ENCODE measurements at places on chromosomes 3 and 15.

- peak; percentile 97 for DNase-seq
These were observed 35.8 kb downstream of the CPN2 start for GRCh38 chr3:194315088-194315964.

- no peak for DNase-seq
These were observed 31.7 kb downstream of the SLCO2A1 start for GRCh38 chr3:133997871-133998635.

GRCh38 chr15:74174219-74174957 lies 878 bp downstream of the ISLR start:
- peak; percentile 89 for DNase-seq

- DNase-seq, result no peak
These were observed 357.2 kb downstream of the CLSTN2 start for GRCh38 chr3:140292170-140292569.

- DNase-seq, result peak; percentile 96
These were observed at the start of gene UMPS for GRCh38 chr3:124730129-124730940. UMPS (plus strand) TSS chr3:124730452; CDS start chr3:124730472, 20 bp downstream.

DNA sequence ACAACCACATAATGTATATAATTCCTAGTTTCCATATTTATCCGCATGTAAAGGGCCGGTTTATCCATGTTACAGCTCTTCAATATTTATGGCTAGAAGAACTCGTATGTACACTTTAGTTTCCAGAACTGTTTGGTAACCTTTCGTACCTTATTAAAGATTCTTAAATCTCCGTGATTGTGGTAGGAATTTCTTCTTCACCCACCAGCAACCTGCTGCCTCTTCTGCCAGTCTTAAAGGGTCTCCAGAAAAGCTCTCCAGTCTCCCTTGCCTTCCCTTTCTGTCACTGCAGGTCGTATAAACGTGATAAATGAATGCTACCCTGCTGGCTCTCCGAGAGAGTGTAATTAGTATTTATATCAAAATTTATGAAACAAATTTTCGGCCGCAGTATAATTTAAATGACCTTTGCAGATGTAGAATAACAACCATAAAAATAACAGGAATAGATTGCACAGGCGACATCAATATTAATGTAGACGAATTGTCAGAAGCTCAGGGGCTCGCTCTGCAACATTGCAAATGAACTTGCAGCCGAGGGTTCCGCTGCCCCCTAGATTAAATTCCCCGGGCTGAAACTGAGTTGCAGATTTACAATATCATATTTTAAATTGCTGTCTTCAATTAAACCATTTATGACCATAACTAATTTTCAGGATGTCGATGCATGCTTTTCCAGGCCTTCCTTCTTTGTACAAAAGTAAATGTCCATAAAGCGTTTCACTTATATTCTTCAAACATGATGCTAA lies 5.4 kb downstream of the ZIC1 start:
- DNase-seq, result peak; percentile 66

GRCh38 chr3:4724051-4724629 lies 231.0 kb downstream of the ITPR1 start:
- no peak for DNase-seq

DNA sequence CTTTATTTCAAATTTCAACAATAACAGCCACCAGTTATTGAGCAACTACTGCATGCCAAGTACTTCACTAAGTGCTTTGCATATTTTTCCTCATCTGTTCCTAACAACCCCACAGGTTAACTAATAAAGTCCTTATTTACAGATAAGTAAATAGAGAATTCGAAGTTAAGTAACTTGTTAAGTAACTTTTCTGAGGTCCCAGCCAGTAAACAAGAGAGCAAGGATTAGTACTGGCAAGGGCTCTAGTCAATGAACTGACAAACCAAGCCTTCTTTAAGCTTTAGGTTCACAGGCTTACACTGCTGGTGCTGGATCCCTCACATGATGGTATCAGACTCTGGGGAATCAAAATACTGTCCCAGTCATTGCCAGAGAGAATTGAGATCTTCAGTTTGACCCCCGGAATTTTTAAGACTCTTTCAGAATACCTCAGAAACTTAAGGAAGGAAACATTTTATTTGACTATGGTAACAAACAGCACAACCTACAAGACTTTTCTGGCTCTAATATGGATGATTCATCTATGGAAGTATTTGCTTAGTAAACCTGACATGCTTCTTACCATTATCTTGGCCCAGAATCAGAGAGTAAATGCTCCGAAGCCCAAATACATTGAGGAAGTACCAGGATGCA lies 16.5 kb downstream of the EMC3 start:
- no peak for DNase-seq

DNA sequence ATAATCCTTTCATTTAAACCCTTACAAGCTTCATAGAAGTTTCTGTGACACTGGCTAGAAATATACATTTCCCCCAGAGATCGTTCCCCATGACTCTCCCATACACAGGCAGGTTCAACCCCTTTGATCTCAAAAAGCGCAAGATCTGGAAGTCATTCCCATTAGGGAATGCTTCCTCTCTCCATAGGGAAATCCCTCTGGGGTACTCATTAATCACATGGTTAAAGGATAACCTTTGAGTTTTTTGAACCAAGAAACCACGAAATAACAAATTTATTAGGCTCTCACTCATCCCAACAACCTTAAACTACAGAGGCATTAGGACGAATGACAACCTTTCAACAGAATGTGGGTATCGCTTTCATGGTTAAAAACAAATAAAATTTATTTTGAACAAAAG lies 211.9 kb upstream of the PRICKLE2 start:
- DNase-seq, result no peak

DNA sequence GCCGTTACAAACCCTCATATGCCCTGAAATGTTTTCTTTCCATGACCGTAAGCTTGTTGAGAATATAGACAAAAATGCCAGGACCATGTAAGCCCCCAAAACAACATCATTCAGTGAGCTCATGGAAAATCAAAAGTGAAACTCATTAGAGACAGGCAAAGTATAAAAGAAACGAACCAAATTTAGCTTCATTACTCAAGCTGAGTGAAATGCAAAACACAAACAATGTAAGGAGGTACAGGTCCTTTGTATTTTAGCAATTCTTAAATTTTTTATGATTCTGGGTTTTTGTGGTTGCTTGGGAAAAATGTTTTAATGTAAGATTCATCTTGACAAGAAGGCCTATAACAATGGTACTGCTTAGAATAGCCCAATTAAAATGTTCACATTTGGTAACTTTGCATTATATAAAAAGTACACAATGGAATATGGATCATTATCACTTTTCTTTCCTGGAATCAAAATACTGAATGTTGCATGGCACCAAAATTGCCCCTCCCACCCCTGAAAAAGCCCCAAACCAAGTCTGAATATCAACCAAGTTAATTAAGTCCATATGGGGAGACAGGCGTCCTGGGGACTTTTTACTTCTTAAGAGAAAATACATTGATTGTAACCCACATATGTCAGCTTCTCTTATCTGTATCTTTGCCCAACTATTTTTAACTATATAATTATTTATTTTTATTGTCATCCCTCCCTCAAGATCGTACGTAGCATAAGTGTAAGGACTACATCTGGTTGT lies 247.7 kb upstream of the CDIN1 start:
- DNase-seq, result no peak

DNA sequence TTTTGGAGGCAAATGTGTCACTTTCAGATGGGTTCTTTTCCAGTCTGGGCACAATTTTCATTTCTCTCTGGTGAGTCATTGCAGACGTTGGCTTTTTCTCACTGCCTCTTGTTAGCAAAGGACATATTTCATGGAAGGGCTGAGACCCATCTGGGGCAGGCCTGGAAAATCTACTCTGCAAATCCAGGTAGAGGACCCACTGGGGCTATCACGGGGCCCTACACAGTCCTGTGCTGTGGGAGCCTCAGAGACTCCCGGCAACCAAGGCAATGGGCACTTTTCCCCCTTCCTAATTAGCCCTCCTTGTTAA lies 58.0 kb downstream of the HRH1 start:
- DNase-seq, result no peak

GRCh38 chr3:28947061-28947460 lies 333.8 kb upstream of the RBMS3 start:
- peak; percentile 58 for DNase-seq

DNA sequence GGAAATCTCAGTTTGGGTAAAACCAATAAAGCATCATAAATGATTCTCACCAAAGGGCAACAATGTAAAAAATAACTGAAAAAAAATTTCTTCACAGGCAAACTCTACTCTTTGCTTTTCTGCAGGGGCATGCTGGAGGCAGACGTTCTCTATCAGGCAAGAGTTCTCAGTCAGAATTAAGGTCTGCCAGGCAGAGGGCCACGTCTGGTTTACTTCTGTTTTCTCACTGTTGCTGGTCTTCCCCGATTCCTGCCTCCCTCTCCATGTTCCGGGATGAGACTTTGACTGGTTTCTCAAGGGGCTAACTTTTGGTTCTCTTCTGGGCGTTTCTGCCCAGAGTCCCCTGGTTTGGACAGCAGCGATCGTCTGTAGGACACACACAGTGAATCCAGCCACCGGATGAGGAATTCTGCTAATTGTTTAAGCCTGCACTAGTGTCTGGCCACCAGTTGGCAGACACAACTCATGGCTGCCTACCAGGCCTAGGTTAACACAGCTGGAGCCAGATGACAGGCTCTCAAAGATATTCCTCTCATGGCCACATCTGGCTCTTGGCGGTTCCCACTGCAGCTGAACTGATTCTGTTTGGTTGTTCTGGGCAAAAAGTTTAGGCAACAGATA lies 273.1 kb downstream of the FOXP1 start:
- peak; percentile 59 for DNase-seq

DNA sequence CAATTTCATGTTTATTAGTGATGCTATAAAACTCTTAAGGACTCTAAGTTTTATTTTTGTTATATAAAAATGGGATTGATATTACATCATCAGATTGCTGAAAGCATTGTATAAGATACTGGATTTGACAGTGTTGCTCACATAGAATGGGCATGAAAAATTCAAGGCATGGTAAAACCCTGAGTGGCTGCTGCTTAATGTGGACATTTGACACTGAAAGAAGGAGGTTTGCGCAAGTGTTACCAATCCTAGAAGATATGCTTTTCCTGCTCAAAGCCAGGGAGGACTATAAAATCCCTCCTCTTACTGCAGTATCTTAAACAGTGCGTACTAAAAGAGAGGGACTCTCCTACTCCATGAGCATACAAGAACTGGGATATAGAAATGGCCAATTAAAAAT lies 65.8 kb upstream of the PTX3 start:
- DNase-seq, result no peak

- peak; percentile 18 for DNase-seq
These were observed 551 bp downstream of the NCBP2 start for GRCh38 chr3:196941729-196942225.

DNA sequence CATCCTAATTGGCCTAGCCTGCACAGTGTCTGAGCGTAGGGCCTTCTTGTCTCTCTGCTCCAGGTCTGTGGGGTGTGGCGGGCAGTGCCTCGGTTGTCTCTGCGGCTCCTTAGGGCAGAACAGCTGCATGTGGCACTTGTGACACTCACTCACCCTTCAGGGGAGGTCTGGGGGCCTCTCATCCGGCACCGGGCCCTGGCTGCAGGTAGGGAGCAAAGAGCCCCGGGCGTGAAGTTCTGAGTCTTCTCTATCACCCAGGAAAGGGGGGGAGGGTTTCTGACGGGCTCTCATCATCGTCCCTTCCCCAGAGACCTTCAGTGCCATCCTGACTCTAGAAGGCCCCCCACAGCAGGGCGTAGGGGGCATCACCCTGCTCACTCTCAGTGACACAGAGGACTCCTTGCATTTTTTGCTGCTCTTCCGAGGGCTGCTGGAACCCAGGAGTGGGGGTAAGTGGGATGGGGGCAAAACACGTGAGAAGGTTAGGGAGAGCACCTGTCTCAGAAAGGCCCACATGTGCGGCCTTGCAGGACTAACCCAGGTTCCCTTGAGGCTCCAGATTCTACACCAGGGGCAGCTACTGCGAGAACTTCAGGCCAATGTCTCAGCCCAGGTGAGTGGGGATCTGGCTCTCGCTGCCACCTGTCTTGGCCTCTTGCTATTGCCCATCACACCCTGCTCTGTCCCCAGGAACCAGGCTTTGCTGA lies 2.6 kb downstream of the CHRD start:
- DNase-seq, result no peak

GRCh38 chr3:25145176-25145575 lies 282.9 kb upstream of the RARB start:
- DNase-seq, result no peak

- no peak for DNase-seq
These were observed 289.1 kb downstream of the GAP43 start for GRCh38 chr3:115912372-115912771.

- DNase-seq, result no peak
These were observed 8.1 kb upstream of the CDIN1 start for GRCh38 chr15:36571301-36571700.

GRCh38 chr3:62708638-62709373 lies 166.4 kb downstream of the CADPS start:
- peak; percentile 21 for DNase-seq

GRCh38 chr3:5388091-5388490 lies 200.6 kb downstream of the EDEM1 start:
- no peak for DNase-seq

DNA sequence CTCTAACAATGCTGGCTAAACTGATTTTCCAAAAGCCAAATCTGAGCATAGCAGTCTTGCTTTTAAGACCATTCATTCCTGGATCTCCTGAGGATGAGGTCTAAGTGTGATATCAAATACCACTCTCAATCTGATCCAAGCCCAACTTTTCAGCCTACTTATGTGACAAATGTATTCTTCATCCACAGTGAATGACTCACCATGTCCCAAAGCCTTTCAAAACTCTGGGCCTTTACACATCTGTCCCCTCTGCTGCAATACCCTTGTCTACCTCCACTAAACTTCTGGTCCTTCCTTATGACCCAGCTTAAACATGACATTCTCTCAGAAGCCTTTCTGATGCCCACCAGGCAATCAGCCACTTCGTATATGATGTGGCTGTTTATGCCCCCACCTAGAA lies 4.6 kb downstream of the ANAPC13 start:
- DNase-seq, result no peak

DNA sequence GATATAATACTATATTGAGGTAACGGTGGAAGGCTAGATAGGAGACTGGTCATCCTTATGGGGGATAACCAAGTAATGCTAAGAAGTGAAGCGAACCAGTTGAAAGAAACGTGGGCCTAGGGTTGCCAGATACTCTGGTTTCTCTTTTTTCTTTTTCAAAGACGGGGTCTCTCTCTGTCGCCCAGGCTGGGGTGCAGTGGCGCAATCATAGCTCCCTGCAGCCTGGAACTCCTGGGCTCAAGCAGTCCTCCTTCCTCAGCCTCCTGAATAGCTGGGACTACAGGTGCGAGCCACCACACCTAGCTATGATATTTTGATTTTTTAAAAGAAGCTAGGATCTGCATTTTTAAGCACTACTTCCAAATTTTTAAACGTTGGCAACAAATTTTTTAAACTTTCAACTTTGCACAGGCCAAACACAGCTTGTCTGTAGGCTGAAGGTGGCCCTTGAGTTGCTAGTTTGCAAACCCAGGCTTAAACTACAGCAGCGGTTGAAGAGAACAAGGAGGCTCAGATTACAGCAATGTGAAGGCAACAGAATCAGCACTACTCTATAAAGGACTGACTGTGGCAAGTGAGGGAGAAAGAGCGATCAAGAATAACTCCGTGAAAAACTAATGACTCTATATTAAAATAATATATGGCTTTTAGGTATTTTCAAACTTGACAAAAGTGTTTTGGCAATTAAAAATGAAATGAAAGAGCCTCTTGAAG lies 1.2 kb upstream of the RUBCN start:
- no peak for DNase-seq

GRCh38 chr15:84982301-84982920 lies 755 bp downstream of the PDE8A start:
- no peak for DNase-seq

GRCh38 chr3:178465260-178466180 lies 70.7 kb upstream of the KCNMB2 start:
- DNase-seq, result no peak

- peak; percentile 78 for DNase-seq
These were observed 114.4 kb downstream of the ATG7 start for GRCh38 chr3:11386465-11387113.
